Fibroblast of lung (primary cell): ENCODE measurements at places on chromosomes 4 and X. TPM values are rescaled to one million over a fixed set of nuclear protein-coding genes. Genes with fewer than 3 reads are reported as not detected.
A peak's percentile ranks its signal among the peaks of the same experiment; 100 is the strongest.

ARHGAP36 gene
- total RNA-seq: not detected in 2 replicates

RHOXF2B gene
- not detected in 2 replicates for total RNA-seq

DNA sequence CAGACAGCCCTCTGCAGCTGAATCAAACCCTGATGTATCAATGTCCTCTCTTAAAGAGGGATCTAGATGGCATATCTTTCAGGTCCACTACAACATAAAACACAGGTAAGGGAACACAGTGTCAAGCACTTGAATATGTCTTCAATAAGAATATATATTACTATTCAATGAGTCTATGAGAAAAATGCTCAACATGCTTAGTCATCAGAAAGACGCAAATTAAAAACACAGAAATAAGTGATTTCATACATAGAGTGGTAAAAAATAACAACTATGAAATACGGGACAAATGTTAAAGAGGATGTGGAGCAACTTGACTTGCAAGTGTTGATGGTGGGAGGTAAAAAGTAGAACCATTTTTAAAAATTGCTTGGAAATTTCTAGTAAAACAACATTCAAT is 544.6 kb upstream of the HS3ST1 start:
- DNase-seq: no peak
- H3K36me3 ChIP-seq: no peaks in the 10 kb centered on the region
- no peaks in the 10 kb centered on the region for H3K4me1 ChIP-seq
- no peak overlapping the region for H3K4me3 ChIP-seq

GRCh38 chr4:14621731-14622463 is 380.4 kb upstream of the CPEB2 start:
- H3K4me1 ChIP-seq: no peaks in the 10 kb centered on the region
- no peak overlapping the region for H3K4me3 ChIP-seq
- no peaks in the 10 kb centered on the region for H3K27me3 ChIP-seq
- DNase-seq: no peak

GRCh38 chr4:77183777-77184420 is 26.9 kb downstream of the CCNG2 start:
- H3K36me3 ChIP-seq: no peaks in the 10 kb centered on the region
- peaks cover 13% of the 10 kb centered on the region for H3K27me3 ChIP-seq
- no peak overlapping the region for H3K27ac ChIP-seq
- H3K4me1 ChIP-seq: no peaks in the 10 kb centered on the region

- H3K27ac ChIP-seq: no peak overlapping the region
- no peaks in the 10 kb centered on the region for H3K4me1 ChIP-seq
- no peak overlapping the region for H3K4me3 ChIP-seq
- H3K27me3 ChIP-seq: no peaks in the 10 kb centered on the region
- DNase-seq: no peak
Observed at GRCh38 chr4:83819582-83819981, 283.7 kb downstream of the GPAT3 start.

GRCh38 chr4:692771-693554 is 4.0 kb upstream of the SLC49A3 start:
- H3K4me1 ChIP-seq: no peaks in the 10 kb centered on the region
- peaks cover 4% of the 10 kb centered on the region for H3K27me3 ChIP-seq
- no peak for DNase-seq

DNA sequence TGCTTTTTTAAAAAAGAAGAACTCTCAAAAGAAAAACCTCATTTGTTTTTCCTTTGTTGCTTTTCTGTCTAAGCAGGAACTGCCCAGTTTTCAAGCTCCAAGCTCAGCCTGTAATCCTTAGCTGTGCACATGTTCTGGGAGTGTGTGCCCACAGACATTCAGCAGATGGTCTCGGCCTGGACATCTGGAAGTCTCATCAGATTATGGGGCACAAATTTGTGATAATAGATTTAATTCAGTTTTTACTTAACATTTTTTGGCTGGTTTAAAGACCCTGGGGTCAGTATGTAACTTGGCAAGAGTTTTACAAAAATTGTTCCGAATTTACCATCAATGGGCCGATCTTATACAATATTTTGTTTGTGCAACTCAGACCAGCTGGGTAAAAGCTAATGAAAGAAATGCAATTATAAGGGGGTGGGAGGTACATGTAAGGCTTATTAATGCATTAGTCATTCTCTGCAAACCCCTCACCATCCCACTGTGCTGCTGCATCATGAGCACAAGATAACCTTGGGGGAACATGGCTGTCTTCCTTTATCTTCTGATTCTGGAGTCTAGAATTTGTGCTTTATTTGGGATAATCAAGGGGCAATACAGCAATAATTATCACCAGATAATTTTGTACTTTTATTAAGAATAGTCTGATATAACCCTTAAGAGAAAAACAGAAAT is 86.9 kb upstream of the PHOX2B start:
- H3K27me3 ChIP-seq: no peaks in the 10 kb centered on the region
- DNase-seq: no peak
- H3K4me1 ChIP-seq: no peaks in the 10 kb centered on the region

GRCh38 chr4:52299120-52299519 is 248.0 kb downstream of the SPATA18 start:
- H3K4me1 ChIP-seq: no peaks in the 10 kb centered on the region
- H3K4me3 ChIP-seq: no peak overlapping the region
- no peak for DNase-seq
- no peak overlapping the region for H3K27ac ChIP-seq
- no peaks in the 10 kb centered on the region for H3K36me3 ChIP-seq
- H3K27me3 ChIP-seq: no peaks in the 10 kb centered on the region

GRCh38 chrX:125203737-125204578 is 115.7 kb upstream of the TEX13C start:
- H3K4me3 ChIP-seq: no peak overlapping the region
- peaks cover 14% of the 10 kb centered on the region for H3K27me3 ChIP-seq
- no peak overlapping the region for H3K27ac ChIP-seq
- peak; percentile 0 for DNase-seq

- no peaks in the 10 kb centered on the region for H3K4me1 ChIP-seq
- H3K27ac ChIP-seq: no peak overlapping the region
- H3K4me3 ChIP-seq: no peak overlapping the region
- no peaks in the 10 kb centered on the region for H3K27me3 ChIP-seq
- no peak for DNase-seq
Observed at GRCh38 chr4:112901962-112902411, 147.5 kb upstream of the ANK2 start.

- H3K27ac ChIP-seq: no peak overlapping the region
- no peaks in the 10 kb centered on the region for H3K36me3 ChIP-seq
- H3K4me1 ChIP-seq: no peaks in the 10 kb centered on the region
- no peak overlapping the region for H3K4me3 ChIP-seq
- H3K27me3 ChIP-seq: no peaks in the 10 kb centered on the region
- DNase-seq: no peak
Observed at GRCh38 chr4:40197879-40198689, 1.3 kb downstream of the RHOH start.

PGAM4 gene
- not detected in 2 replicates for total RNA-seq

GRCh38 chr4:115769396-115769795 is 656.0 kb upstream of the NDST4 start:
- H3K27me3 ChIP-seq: no peaks in the 10 kb centered on the region
- no peak overlapping the region for H3K4me3 ChIP-seq
- H3K36me3 ChIP-seq: no peaks in the 10 kb centered on the region
- DNase-seq: no peak

SLBP gene
- 49.7 and 50.8 TPM in 2 replicates for total RNA-seq

CHRNA9 gene
- not detected in 2 replicates for total RNA-seq

GRCh38 chrX:57285001-57285400 is 1.5 kb upstream of the FAAH2 start:
- no peak overlapping the region for H3K27ac ChIP-seq
- H3K4me1 ChIP-seq: no peaks in the 10 kb centered on the region
- DNase-seq: no peak
- H3K4me3 ChIP-seq: no peak overlapping the region
- no peaks in the 10 kb centered on the region for H3K27me3 ChIP-seq

GRCh38 chr4:109902559-109903251 is 10.0 kb upstream of the EGF start:
- H3K36me3 ChIP-seq: no peaks in the 10 kb centered on the region
- no peak overlapping the region for H3K4me3 ChIP-seq
- H3K4me1 ChIP-seq: no peaks in the 10 kb centered on the region
- no peak overlapping the region for H3K27ac ChIP-seq

GRCh38 chr4:142242156-142242555 is 603.9 kb downstream of the INPP4B start:
- no peak for DNase-seq
- peaks cover 3% of the 10 kb centered on the region for H3K4me1 ChIP-seq
- H3K36me3 ChIP-seq: no peaks in the 10 kb centered on the region
- no peaks in the 10 kb centered on the region for H3K27me3 ChIP-seq
- H3K4me3 ChIP-seq: no peak overlapping the region

HERC5 gene
- 3.3 TPM in 2 replicates for total RNA-seq

NLGN3 gene
- 0.51 and 0.83 TPM in 2 replicates for total RNA-seq

- no peak for DNase-seq
- H3K27me3 ChIP-seq: peaks cover 2% of the 10 kb centered on the region
- no peak overlapping the region for H3K27ac ChIP-seq
- H3K4me1 ChIP-seq: no peaks in the 10 kb centered on the region
Observed at GRCh38 chr4:41857226-41857641, 78.0 kb upstream of the TMEM33 start.

- H3K27me3 ChIP-seq: no peaks in the 10 kb centered on the region
- H3K27ac ChIP-seq: no peak overlapping the region
- DNase-seq: peak; percentile 86
- no peaks in the 10 kb centered on the region for H3K36me3 ChIP-seq
- H3K4me3 ChIP-seq: no peak overlapping the region
- H3K4me1 ChIP-seq: no peaks in the 10 kb centered on the region
Observed at GRCh38 chr4:162506253-162506652, 342.5 kb upstream of the FSTL5 start.

PAGE4 gene
- total RNA-seq: not detected in 2 replicates

DNA sequence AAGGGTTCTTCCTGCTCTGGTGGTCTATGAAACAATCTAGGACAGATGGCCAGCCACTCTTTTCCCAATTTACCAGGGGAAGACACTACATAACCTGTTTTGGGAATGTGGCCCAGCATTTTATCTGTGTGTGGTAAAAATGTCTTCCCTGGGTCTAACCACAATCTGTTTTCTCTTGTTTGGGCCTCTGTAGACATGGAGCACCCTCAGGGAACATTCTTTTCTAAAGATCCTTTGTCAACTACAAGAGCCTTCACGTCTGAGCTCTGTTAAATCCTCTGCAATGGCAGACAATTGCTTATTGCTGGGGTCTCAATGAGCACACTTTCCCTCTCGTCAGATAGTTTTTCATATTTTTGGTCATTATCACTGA is 35.5 kb downstream of the PLAC1 start:
- H3K27me3 ChIP-seq: no peaks in the 10 kb centered on the region
- peak; percentile 67 for DNase-seq
- no peak overlapping the region for H3K4me3 ChIP-seq

DNA sequence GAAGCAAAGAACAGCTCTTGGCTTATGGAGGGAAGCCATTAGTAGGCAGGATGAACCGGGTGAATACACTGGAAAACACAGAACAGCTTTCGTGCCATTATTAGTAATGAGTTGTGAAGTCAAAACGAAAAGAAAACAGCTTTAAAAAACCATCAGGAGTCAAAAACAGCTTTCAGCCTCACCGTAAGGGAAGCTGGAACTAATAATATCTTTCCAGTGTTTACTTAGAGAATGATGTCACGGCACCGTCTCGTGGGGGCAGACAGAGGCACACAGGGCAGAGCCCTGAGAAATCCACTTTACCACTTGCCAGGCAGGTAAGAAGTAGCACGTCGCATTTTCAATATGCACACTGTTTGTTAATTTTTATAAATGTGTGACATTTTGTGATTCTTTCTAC is 37.9 kb upstream of the HMX1 start:
- no peaks in the 10 kb centered on the region for H3K4me1 ChIP-seq
- no peaks in the 10 kb centered on the region for H3K36me3 ChIP-seq
- no peak overlapping the region for H3K4me3 ChIP-seq
- DNase-seq: no peak

GRCh38 chr4:151888367-151888866 is 127.6 kb upstream of the GATB start:
- no peak for DNase-seq
- no peak overlapping the region for H3K27ac ChIP-seq
- no peaks in the 10 kb centered on the region for H3K4me1 ChIP-seq

TMEM31 gene
- total RNA-seq: not detected in 2 replicates

DNA sequence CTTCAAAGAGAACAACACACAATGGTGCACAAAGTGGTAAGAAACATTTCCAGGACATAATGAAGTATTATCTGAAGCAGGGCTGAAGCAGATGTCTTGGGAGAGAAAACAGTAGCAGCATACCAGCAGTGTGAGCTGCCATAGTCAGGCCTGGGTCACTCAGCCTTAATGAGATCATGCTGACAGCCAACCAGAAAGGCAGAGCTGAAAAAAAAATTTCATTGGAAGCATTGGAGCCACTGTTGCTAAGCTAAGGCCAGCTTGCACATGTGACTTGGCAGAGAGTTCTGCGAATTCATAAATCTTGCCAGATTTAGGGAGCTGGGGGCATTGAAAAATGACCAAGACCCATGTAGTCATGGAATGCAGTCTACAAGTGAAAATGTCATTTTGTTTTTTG is 444.0 kb upstream of the PITX2 start:
- no peaks in the 10 kb centered on the region for H3K27me3 ChIP-seq
- no peak overlapping the region for H3K27ac ChIP-seq
- H3K4me3 ChIP-seq: no peak overlapping the region
- H3K4me1 ChIP-seq: no peaks in the 10 kb centered on the region

GRCh38 chr4:13950491-13950890 is 323.0 kb upstream of the BOD1L1 start:
- H3K4me1 ChIP-seq: no peaks in the 10 kb centered on the region
- no peak for DNase-seq
- H3K4me3 ChIP-seq: no peak overlapping the region
- no peaks in the 10 kb centered on the region for H3K27me3 ChIP-seq
- H3K27ac ChIP-seq: no peak overlapping the region

- no peaks in the 10 kb centered on the region for H3K27me3 ChIP-seq
- H3K27ac ChIP-seq: peak overlapping the region; percentile 33
- no peaks in the 10 kb centered on the region for H3K36me3 ChIP-seq
- no peak overlapping the region for H3K4me3 ChIP-seq
- H3K4me1 ChIP-seq: no peaks in the 10 kb centered on the region
Observed at GRCh38 chrX:16113978-16114565, 9.3 kb upstream of the GRPR start.

DNA sequence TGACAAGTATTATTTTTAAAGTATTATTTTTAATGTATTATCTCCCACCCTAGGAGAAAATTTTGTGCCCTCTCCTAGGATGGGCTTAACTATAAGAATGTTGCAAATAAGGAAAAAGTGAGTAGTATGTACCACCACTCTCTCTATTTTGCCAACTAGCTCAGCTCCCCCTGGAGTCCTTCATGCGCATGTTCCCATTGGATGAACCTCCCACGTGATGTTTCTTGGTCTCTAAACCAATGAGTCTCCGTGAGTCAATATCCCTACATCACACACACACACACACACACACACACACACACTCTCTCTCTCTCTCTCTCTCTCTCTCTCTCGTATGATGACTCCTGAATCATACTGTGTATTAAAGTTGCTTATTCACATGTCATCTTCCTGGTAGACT is 129.7 kb upstream of the ZFP42 start:
- no peak overlapping the region for H3K4me3 ChIP-seq
- no peak overlapping the region for H3K27ac ChIP-seq
- DNase-seq: no peak
- no peaks in the 10 kb centered on the region for H3K36me3 ChIP-seq
- no peaks in the 10 kb centered on the region for H3K27me3 ChIP-seq
- H3K4me1 ChIP-seq: no peaks in the 10 kb centered on the region
